ENCODE measurements at places on chromosomes 16 and 17.

DNA sequence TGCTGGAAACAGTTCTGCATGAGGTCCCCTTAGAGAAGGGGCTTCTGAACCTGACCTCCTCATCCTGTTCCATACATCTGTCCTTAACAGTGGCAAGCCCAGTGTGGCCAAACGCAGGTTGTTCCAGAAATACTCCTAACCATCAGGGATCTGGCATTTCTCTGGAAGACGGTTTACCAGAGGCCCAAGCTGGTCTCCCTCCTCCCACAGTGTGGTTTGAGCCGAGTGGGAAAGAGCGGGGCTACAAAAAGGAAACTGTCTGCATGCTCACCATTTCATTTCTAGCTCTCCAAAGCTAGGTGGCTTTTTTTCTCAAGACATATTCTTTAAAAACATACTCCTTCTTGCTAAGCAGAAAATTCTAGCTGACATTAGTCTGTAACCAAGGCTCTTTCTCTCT, 6.0 kb downstream of the MXRA7 start:
- no peak for DNase-seq

- peak; percentile 33 for DNase-seq
These were observed 5.2 kb downstream of the ASGR1 start for GRCh38 chr17:7173687-7174602.

DNA sequence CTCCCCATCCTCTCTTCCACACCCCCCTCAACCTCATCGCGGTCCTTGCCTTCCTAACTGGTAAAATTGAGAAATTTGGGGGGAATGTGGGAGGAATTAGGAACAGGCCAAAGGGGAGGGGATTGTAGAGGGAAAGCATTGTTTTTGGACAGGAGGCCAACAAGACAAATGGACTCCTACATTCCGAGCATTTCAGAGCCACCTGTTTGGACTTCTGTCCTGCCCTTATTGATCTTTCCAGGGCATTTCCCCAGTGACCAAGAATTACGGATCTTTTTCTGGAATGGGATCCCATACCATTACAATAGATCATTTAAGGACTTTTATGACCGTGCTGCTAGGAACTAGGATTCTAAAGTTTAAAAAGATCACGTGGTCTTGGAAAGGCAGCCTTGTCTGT, 221.3 kb upstream of the ASIC2 start:
- DNase-seq, result no peak

DNA sequence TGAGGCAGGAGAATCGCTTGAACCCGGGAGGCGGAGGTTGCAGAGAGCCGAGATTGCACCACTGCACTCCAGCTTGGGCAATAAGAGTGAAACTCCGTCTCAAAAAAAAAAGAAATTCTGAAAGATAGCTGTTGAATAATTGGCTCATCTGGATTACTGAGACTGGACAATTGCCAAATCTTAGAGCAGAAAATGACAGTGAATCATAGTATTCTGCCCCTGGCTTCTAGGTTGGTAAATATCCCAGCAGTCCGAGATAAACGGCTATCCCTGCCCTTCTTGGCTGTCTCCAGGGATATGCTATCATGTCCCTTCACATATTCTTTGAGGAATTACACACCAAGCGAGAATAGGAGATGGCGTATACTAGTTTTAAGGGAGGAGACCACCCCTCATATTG, 35.5 kb upstream of the METTL16 start:
- DNase-seq, result no peak

- DNase-seq, result peak; percentile 64
These were observed 8.8 kb downstream of the FAM171A2 start for GRCh38 chr17:44354582-44355561.

DNA sequence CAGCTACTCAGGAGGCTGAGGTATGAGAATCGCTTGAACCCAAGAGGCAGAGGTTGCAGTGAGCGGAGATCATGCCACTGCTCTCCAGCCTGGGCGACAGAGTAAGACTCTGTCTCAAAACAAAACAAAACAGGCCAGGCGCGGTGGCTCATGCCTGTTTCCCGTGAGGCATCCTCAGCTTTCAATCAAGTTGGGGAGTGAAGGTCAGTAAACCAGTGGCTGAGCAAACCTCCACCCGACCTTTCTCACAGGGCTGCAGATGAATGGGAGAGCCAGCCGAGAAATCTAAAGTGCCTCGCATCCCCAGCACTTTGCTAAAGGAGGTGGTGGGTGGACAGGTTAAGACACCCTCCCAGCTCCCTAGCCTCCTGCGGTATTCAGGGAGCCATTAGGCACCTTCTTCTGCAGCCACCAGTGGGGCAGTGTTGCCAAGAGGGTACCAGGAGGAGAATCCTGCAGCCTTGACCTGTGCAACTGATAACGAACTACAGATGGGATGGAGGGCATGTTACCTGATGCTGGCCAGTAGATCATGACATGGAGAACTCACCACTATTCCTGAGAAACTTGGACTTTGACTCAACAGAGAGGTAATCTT, 59.0 kb downstream of the KPNA2 start:
- DNase-seq, result no peak

GRCh38 chr17:36667922-36668321, 66.5 kb downstream of the MRM1 start:
- no peak for DNase-seq

DNA sequence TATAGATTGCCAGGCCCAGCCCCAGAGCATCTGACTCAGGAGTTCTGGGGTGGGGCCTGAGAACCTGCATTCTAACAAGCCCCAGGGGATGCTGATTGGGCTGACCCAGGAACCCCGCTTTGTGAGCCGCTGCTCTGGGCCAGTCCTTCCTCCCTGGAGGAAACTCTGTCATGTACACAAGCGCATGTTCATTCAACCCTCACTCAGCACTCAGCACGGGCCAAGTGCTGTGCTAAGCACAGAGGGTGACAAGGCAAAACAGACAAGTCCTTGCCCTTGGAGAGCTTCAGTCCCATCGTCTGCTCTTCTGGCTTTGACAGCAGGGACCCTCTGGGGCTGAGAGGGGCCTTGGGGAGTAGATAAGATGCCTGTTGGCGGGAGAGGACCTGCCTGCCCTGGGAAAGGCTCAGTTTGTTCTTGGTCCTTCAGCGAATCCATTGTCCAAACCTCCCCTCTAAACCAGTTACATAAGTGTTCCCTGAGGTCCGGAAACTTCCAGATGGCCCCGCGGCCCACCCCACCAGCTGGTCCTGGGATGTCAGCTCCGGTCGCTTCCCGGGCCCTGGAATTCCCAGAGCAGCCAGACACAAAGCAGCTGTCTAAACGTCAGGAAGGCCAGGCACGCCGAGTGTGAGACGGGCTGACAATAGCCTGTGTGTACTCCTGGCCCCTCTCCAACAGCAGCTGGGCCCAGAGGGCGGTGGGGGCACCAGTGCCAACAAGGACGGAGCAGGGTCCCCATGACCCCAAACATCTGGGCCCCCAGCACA, 88.8 kb downstream of the ZDHHC7 start:
- DNase-seq, result no peak

DNA sequence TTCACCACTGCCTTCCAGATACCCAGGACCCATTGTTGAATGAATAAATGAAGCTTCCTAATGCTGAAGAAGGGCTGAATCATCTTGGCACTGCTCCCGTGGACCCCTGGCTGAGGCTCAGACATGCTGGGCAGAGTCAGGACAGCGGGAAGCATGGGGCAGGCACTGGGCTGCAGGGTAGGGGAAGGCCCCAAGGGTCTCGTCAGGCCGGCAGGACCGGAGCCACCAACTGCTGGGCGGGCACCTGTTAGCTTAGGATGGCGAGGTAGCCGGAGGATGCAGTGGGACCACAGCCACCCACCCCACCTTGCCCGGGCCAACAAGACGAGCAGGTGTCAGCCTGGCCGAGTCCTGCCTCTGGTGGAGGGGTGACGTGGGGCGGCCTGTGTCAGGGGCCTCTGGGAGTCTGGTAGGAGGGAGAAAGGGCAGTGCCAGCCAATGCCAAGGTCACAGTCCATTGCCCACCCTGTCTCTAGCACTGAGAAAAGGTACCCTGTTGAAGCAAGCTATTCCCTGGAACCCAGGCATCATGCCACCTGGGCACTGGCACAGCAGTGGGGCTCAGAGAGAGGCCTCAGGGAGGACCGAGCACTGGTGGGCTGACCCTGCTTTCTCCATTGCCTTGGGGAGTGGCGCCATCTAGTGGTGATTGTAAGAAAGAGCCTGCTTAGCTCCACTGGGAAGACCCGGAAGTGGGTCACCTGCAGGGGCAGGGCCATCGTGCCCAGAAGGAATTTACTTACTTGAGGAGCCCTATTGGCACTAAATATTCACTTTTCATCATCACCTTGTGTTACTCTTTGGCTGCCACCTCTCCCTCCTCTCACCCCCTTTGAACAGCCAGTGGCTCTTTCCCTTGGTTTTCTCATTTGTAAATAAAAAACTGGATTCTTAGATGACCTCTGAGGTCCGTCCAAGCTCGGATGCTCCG, 3.0 kb upstream of the DLX3 start:
- DNase-seq, result peak; percentile 72

- no peak for DNase-seq
These were observed 2.1 kb upstream of the SEZ6 start for GRCh38 chr17:29007860-29008455.
